ENCODE measurements at places on chromosomes 5 and 9.

DNA sequence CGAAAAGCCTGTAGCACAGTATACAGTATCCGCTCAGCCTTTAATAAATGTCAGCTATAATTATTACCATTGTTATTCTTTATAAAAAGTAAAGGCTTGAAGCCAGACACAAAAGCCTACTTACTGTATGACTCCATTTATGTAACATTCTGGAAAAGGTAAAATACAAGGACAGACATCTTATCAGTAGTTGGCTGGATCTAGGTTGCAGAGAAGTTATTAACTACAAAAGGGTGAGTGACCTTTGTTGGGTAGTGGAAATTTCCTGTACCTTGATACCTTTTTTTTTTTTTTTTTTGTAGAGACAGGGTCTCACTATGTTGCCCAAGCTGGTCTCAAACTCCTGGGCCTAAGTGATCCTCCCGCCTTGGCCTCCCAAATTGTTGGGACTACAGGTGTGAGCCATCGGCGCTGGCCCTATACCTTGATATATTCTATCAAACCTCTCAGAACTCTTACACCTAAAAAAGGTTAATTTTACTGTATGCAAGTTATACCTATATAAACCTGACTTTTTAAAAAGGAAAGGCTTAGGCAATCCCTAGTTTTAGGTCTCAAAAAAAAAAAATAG is 6.0 kb downstream of the HDAC3 start:
- DNase-seq = no peak

- DNase-seq = no peak
Measured at GRCh38 chr5:151692312-151692711, 5.6 kb upstream of the SPARC start.

DNA sequence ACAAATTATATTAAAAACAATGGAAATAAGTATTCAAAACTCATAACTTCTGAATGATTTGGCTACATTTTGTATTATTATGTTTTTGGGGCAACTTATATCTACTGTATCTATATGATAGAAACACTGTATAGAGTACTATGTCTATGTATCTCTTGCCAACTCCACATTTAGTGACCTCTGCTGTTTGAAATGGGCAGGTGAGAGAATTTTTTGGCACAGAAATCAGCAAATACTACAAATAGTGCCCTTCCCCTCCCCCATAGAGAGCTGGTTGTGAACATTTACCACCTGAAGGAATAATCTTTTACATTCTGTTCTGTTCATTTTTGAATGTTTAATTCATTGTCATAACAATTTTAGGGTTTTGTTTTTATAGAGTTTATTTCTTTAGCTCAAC is 545.3 kb downstream of the PDE4D start:
- no peak for DNase-seq

DNA sequence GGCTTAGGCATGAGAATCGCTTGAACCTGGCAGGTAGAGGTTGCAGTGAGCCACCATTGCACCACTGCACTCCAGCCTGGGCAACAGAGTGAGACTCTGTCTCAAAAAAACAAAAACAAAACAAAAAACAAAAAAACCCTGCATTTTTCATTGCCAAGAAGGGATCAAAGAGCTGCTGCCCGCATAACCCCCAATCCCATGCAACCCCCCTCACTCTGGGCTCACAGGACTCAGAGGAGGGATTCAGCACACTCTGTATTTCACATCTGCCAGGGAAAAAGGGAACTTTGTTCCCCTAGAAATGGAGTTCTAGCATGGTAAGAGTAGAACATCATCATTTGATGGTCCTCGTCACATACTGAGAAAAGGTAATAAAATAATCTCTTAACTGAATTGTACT is 153.9 kb upstream of the GNA14 start:
- DNase-seq = no peak

- no peak for DNase-seq
Measured at GRCh38 chr5:111681414-111682120, 75.4 kb downstream of the NREP start.
